ENCODE measurements at places on chromosomes 2 and 18.

DNA sequence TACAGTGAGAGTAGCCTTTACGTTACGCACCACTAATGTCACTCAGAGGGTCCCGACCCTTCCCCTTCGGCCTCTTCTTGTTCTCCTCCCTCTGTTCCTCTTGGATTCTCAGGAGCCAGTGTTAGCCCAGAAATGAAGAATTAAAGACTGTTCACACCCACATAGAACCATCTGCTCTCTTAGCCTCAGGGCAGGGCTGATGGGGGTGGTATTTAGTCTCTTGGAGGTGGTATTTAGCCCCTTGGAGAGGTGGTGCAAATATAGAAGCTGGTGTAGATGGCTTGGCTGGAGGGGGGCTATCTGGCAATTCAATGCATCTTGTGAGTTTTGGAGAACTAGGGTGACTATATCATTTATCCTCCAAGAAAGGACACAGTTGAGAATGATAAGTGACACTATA lies 286.5 kb downstream of the PRKCE start:
- DNase-seq: no peak

- DNase-seq: no peak
Measured at GRCh38 chr2:100895402-100895801, 75.5 kb downstream of the NPAS2 start.

DNA sequence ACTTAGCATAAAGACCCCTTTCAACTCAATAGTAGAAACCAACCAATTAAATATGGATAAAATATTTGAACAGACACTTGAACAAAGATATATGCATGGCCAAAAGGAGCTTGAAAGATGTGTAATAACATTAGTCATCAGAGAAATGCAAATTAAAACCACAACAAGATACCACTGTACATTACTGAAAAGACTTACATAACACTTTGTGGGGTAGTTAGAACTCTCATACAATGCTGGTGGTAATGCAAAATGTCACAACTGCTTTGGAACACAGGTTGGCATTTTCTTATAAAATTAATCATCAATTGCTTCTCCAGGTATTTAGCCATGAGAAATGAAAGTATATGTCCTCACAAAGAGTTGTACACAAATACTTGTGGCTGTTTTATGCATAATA lies 60.7 kb downstream of the TTC27 start:
- DNase-seq: no peak

DNA sequence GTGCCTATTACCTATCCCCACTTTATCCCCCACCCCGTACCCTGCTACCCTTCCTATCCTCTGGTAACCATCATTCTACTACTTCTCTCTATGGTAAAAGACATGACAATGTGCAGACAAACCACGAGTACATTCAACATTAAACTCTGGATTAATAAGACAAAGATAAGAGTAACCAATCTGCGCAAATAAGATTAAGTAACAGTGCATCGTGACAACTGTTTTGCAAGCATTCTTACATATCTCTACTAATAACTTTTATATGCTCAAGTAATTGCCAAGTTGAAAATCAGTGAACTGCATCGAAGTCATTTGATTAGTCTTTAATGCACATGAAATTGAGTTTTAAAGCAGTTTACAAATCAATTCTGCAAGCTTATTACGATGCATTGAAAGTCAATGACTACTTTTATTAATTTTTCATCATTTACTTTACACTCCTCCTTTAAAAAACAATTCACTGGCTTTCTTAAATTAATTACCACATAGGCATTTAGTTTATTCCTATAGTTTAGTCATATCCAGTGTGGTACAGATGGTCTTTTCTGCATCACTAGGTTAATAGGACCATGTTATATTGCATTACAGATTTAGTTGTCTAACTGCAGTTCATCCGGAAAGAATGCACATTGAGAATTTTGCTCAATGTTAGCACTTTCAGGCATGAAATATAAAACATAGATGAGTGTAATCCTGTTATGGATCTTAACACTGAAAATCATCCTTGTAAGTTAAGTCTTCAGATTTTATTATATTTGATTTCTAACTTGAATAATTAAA lies 178.1 kb downstream of the GCA start:
- DNase-seq: no peak

- no peak for DNase-seq
Measured at GRCh38 chr18:58829263-58829662, 35.4 kb upstream of the ZNF532 start.

DNA sequence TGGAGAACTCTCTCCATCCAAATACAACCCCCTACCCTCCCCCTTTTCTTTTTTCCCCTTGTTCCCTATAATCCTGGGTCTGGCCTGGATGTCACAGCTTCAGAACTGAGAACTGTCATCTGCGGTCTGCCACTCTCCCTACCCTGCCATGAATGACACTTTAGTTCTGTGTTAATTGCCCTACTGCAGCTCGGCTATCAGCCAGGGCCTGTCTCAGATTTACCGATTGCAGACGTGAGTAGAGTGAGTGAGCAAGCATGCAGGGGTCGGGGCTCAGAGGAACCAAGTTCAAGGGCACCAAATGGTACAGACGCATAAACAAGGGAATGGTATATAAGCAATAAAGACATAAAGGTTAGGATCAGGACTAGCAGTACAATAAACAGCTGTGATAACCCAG lies 967.8 kb downstream of the BCL11A start:
- peak; percentile 20 for DNase-seq

DNA sequence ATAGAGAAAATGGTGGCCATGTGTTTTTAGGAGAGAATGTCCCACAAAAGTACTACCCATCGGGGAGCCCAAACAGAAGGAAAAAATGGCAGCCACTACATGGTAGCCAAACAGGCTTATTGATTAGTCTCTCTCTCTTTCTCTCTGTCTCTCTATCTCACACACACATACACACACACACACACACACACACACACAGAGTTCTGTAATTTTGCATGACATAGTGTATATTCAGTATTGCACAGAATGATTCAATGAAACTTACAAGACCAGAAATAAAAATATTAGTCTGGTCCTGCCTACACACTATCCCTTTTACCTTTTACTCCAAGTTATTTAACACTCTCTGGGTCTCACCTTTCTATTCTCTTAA lies 124.8 kb upstream of the SLC39A10 start:
- DNase-seq: no peak

GRCh38 chr18:11866764-11867163 lies 15.6 kb downstream of the CHMP1B start:
- no peak for DNase-seq

DNA sequence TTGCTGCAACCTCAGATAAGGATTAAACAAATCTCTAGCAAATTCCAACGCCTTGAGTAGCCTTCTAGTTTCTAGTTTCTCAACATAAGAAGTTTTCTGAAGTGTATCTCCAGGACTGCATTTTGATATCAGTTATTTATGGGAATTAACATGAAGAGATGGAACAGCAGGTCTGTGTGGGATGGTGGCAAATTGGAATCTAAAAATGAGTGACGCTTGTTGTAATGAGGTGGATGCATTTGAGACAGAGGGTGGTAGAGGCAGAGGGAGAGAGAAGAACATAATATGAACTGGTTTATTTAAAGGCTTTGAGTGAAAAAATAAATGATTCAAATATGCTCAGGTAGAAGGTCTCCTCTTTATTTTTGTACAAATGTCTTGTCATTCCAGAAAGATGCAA lies 446.8 kb upstream of the GCFC2 start:
- no peak for DNase-seq

- no peak for DNase-seq
Measured at GRCh38 chr2:197889041-197889440, 84.6 kb downstream of the PLCL1 start.

DNA sequence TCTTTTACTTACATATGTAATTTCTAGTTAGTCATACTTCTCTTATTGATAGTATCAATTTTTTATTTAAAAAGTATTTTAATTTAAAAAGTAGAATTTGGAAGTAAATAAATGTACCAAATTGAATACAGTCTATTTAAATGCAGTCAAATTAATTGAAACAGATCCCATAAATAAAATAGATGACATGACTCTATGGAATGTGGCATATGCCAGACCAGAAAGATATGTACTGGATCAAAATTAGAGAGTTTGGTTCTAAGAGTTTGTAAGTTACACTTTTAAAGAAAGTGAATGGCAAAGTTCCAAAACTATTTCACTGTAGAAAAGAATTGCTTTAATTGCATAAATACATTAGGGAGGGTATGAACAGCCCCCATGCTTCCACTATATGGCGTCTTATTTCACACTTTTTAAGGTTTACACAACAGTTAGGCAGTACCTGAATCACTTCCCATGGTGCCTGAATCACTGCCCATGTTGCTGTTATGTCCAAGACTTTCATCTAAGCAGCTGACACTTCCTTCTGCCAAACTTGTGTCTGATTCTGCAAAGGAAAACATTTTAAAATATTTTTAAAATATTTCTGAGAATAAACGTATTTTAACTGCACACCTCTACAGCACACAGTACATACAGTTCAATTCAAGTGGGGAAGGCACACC lies 25.2 kb downstream of the IFIH1 start:
- no peak for DNase-seq

DNA sequence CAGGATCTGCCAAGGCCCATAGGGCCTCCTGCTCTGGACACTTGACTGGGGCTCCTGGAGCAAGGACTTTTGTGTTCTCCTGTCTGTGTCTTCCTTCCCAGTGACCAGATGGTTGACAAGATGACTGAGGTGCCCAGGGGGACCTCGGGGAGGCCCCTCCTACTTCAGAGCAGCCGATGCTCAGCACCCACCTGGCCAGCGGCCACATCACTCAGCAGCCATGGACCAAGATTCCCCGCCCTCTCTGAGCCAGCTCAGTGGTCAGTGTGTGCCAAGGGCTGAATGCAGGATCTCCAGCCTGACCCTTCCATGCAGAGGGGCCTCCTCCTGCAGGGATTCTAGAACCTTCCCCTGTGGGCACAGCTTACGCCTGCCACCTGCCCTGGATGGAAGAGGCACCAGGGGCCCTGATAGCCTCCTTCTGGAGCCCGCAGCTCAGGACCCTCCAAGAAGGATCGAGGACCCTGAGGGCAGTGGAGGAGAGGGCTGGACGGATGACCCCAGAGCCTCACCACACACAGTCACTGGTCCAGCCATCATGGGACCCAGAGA lies 87.4 kb upstream of the GPC1 start:
- DNase-seq: no peak

DNA sequence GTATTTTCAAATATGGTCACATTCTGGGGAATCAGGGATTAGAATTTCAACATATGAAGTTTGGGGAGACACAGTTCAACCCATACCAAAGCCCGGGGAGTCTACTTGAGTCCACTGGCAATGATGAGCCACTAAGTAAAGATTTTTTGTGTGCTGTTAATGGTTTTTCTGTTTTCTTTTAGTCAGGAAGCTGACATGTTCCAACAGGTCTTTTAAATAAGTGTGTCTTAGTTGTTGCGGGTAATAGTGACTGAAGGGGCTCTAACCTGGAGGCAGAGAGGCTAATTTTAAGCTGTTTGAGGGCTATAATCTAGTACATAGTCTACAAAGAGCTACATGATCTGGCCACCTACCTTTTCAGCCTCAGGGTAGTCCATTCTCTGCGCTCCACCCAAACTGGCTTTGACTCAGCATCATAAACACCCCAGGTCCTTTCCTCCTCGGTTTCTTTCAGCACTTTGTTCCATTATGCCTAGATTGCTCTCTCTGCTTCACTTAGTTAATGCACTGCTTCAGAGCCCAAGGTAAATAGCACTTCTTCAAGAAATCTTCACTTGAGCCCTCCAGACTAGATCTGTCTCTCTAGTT lies 17.6 kb upstream of the UBE2E3 start:
- DNase-seq: no peak

DNA sequence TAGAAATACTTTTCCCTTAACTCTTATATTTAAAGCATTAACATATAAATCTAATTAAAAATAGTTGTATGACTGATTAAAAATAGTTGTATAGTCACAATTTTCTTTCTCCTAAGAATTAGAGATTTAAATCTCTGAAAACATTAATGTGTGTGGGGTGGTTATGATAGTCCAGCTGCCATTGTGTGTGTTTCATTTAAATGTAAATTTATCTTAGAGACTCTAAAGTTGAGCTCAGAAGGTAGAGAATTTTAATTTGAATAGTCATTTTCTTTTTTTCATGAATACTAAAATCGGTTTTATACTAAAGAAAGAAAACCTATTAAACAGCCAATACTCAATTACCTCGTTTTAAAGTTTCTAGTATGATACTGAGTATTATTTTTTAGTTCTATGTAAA lies 18.6 kb downstream of the GREB1L start:
- DNase-seq: no peak

DNA sequence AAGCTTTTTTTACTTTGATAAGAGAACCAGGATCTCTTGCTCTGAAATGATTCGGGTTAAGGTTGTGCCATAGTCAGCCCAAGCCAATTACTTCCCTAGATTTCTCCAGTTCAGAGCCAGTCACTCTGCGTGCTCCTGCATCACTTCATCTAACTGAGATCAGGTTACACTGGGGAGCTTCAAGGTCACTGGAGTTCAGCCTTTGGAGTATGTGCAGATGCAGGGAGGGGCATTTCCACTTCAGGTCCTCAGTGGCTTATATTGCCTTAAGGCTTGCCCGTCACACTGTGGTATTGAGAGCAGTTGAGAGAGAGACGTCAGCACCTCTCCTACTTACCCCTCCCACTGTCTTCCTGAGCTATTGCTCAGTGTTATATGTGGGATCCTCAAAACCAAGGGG lies 317.8 kb downstream of the EPHA4 start:
- peak; percentile 29 for DNase-seq

GRCh38 chr2:187575751-187576067 lies 21.5 kb upstream of the TFPI start:
- no peak for DNase-seq

GRCh38 chr2:143357966-143358365 lies 228.7 kb downstream of the ARHGAP15 start:
- no peak for DNase-seq

- DNase-seq: no peak
Measured at GRCh38 chr2:208311321-208311720, 45.3 kb downstream of the PIKFYVE start.

GRCh38 chr2:43133708-43134570 lies 92.5 kb downstream of the ZFP36L2 start:
- DNase-seq: no peak

- DNase-seq: peak; percentile 2
Measured at GRCh38 chr2:240364582-240364960, 70.9 kb upstream of the GPC1 start.

DNA sequence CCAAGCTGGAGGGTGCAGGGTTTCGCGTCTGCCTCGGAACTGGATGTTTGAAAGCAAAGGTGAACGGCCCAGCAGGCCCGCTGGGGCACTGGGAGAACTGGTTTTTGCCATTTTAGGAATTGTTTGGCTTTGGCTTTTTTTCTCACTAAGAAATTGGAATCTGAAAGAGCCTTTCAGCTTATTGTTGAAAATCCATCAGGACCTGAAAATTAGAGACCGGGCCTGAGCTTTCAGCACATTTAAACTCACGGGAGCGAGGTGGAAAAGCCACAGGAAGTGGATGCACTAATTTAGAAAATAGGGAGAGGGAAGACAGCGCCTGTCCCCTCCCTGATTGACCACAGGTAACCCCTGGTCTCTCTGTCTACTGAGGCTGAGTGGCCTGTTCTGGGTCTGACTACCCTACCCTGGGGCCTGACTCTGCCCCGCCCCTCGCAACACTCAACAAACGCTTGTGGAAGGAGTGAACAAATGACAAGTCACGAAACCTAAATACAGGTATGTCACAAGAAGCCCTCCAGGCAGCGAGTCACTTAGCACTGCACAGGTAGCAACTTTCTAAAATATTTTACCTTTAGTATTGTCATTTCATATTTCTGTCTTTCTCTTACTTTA lies 100.3 kb upstream of the MBOAT2 start:
- DNase-seq: no peak

- DNase-seq: no peak
Measured at GRCh38 chr2:58971511-58972360, 730.6 kb upstream of the FANCL start.

Data from nephron progenitor cell (in vitro differentiated cells).